ENCODE measurements at places on chromosomes 16 and 17. TPM values are rescaled to one million over a fixed set of nuclear protein-coding genes. Genes with fewer than 3 reads are reported as not detected.

DNA sequence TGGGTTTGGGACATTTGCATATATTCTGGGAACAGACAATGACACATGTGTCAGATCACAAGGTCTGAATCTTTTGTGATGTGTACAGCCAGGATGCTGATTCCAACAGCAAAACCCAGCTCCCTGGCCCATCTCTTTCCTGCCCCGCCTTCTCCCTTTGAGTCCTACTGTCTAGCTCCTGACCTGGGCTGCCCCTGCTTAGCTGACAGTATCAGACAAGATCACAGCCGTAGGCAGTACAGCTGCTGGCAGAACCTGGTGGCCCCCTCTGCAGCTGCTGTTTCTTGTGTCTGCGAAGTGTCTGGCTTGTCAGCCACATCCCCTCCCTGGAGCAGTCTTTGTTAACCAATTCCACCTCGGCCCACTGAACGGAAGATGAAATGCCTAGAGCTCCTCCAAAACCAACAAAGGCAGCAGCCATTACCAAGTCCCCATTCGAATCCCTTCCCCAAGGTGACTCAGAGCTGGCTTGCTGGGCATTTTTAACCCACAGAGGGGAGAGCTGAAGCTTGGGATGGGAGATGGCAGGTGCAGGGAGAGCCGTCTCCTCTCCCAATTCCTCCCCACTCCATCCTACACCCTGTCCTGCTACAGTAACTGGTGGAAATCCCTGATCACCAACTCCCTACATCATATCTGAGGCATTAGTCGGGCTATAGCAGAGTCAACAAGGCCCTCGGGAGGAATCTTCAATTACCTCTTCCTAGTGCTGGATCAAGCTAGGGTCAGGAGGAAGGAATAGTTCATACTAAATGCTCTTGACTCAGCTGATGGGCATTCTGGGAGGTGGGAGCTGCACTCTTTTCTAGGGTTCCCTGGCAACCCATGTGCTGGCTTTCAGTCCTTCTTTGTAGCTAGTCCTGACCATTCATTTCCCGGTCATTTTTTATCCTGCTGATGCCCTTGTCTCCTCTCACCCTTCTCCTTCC is 5.8 kb downstream of the PIPOX start:
- no peaks in the 10 kb centered on the region for H3K36me3 ChIP-seq
- peak overlapping the region; percentile 10 for H3K4me3 ChIP-seq
- H3K4me1 ChIP-seq, result peaks cover 21% of the 10 kb centered on the region

GRCh38 chr17:67689534-67690177 is 28.1 kb upstream of the NOL11 start:
- H3K4me3 ChIP-seq, result no peak overlapping the region
- peaks cover 2% of the 10 kb centered on the region for H3K36me3 ChIP-seq
- no peak overlapping the region for H3K27ac ChIP-seq
- no peaks in the 10 kb centered on the region for H3K4me1 ChIP-seq
- no peaks in the 10 kb centered on the region for H3K27me3 ChIP-seq

GRCh38 chr16:89155184-89155679 is 16.3 kb upstream of the CDH15 start:
- peak; percentile 95 for DNase-seq
- no peak overlapping the region for H3K27ac ChIP-seq
- H3K4me3 ChIP-seq, result no peak overlapping the region
- peaks cover 11% of the 10 kb centered on the region for H3K36me3 ChIP-seq

DNA sequence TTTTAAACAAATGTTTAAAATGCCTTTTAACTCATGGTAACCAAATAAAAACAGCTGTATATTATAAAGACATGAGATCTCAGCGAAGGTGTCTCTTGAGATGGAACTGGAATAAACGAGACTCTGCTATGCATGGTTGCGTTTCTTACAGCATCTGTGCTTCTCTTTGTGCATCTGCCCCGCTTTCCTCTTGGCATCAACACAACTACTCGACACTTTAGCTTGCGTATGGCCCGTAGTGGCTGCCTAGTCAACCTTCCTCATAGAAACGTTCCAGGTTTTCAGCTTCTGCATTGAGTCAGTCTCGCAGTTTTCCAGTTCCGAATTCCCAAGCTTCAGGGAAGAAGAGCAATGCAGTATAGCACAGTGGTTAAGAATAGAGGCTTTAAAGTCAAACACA is 214.9 kb downstream of the CEP112 start:
- DNase-seq, result no peak
- no peaks in the 10 kb centered on the region for H3K27me3 ChIP-seq
- H3K4me3 ChIP-seq, result no peak overlapping the region

- DNase-seq, result no peak
- no peaks in the 10 kb centered on the region for H3K27me3 ChIP-seq
- no peak overlapping the region for H3K27ac ChIP-seq
Observed at GRCh38 chr16:10566613-10567012, 13.8 kb downstream of the EMP2 start.

- H3K27ac ChIP-seq, result no peak overlapping the region
- no peaks in the 10 kb centered on the region for H3K27me3 ChIP-seq
- DNase-seq, result peak; percentile 98
- H3K36me3 ChIP-seq, result no peaks in the 10 kb centered on the region
Observed at GRCh38 chr16:1057252-1057932, 15.2 kb upstream of the SSTR5 start.

GRCh38 chr17:74455025-74455545 is 11.3 kb upstream of the CD300A start:
- H3K4me3 ChIP-seq, result no peak overlapping the region
- peak; percentile 11 for DNase-seq
- peaks cover 10% of the 10 kb centered on the region for H3K27me3 ChIP-seq
- peaks cover 4% of the 10 kb centered on the region for H3K4me1 ChIP-seq

DNA sequence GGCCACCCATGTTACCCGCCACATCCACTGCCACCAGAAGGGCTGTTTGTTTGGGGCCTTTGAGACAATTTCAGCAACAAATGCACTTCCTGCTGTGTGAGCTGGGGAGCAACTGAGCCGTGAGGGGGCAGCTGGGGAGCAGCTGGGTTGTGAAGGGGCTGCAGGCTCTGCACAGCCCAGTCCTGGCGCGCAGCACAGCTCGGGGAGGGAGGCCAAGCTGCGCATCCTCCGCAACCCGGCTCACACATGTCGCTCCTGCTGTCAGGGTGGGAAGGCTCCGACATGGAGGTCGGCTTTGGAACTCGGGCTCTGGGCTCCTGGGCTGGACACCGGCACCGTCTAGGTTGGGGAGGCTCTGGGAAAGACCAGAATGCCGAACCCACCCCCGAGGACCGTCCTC is 53.6 kb downstream of the CBFA2T3 start:
- H3K27me3 ChIP-seq, result peaks cover 8% of the 10 kb centered on the region
- H3K36me3 ChIP-seq, result no peaks in the 10 kb centered on the region
- no peak overlapping the region for H3K4me3 ChIP-seq
- no peak overlapping the region for H3K27ac ChIP-seq
- peaks cover 21% of the 10 kb centered on the region for H3K4me1 ChIP-seq

DNA sequence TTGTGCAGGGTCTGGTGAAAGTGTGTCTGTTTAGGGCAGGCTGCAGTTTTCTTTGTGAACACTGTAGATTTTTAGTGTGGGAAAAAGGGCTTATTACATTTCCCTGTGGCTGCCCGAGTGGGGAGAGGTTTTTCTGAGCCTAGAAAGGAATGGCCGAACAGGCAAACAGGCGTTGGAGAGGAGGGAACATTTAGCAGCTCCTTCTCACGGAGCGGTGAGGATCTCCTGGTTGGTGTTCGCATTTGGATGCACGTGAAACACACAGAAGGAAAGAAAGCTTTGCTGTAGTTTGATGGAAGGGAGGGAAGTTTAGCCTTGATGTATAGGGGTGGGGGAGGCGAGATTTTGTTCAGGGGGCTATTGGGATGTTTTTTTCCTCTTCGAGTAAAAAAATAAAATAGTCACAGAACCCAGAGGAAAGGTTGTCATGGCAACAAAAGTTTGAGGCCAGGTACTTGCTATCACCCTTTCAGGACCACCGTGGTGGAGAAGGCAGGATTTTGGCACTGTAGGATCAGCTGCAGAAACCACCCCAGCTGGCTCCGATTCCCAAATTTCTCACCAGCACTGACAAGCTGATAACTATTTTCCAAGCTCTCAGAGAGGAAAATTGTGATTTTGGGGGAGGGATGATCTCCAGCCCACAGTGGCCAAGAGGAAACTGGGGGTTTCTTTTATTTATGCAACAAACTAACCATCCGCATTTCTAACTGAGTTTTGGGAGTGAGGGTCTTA is 3.5 kb downstream of the GSG1L start:
- peaks cover 59% of the 10 kb centered on the region for H3K27me3 ChIP-seq
- no peak overlapping the region for H3K27ac ChIP-seq
- H3K4me1 ChIP-seq, result no peaks in the 10 kb centered on the region

- DNase-seq, result no peak
- no peak overlapping the region for H3K27ac ChIP-seq
- no peaks in the 10 kb centered on the region for H3K4me1 ChIP-seq
Observed at GRCh38 chr17:34663714-34664113, 84.3 kb downstream of the TMEM132E start.

GRCh38 chr17:28484296-28484695 is 10.9 kb downstream of the SLC13A2 start:
- H3K27ac ChIP-seq, result no peak overlapping the region
- H3K4me3 ChIP-seq, result no peak overlapping the region
- H3K27me3 ChIP-seq, result peaks cover 47% of the 10 kb centered on the region
- no peaks in the 10 kb centered on the region for H3K36me3 ChIP-seq
- no peaks in the 10 kb centered on the region for H3K4me1 ChIP-seq

DNA sequence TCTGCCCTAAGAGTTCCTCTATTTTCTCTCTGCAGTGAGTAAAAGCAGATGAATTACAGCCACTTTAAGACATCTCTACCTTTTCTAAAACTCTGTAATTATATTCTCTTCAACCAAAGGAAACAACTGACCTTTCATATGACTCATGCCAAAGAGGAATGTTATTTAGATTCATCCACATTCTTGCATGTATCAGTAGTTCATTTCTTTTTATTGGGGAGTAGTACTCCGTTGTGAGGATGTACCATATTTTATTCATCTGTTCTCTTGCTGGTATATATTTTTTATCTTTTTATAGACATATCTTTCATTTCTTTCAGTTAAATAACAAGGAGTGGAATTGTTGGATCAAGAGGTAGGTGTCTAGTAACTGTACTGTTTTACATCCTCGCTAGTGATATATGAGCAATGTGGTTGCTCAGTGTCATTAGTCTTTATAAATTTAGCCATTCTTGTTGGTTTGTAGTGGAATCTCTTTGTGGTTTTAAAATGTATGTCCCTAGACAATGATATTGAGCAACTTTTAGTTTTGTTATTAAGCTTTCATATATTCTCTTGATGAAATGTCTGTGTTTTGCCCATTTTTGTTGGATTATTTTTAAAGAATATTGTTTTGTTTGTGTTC is 7.8 kb upstream of the MYH8 start:
- no peaks in the 10 kb centered on the region for H3K36me3 ChIP-seq
- H3K4me3 ChIP-seq, result no peak overlapping the region
- no peak for DNase-seq
- no peak overlapping the region for H3K27ac ChIP-seq
- no peaks in the 10 kb centered on the region for H3K4me1 ChIP-seq

GRCh38 chr17:10875984-10876555 is 38.2 kb upstream of the PIRT start:
- no peak overlapping the region for H3K27ac ChIP-seq
- H3K36me3 ChIP-seq, result no peaks in the 10 kb centered on the region
- no peaks in the 10 kb centered on the region for H3K4me1 ChIP-seq
- no peaks in the 10 kb centered on the region for H3K27me3 ChIP-seq
- DNase-seq, result peak; percentile 58

DNA sequence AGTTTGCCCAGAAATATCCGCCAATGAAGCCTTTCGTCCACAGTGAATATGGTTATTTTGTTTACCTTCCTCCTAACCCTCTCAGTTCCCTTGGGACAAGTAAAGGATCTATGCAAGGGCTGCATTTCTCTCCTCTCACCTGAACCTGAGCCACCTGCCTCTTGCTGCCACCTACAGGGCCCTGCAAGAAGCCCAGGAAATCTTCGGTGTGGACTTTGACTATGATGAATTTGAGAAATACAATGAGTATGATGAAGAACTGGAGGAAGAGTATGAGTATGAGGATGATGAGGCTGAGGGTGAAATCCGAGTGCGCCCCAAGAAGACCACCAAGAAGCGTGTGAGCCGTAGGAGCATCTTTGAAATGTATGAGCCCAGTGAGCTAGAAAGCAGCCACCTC is 14.0 kb downstream of the SUPT6H start:
- H3K4me3 ChIP-seq, result no peak overlapping the region
- H3K27ac ChIP-seq, result no peak overlapping the region
- peaks cover 89% of the 10 kb centered on the region for H3K36me3 ChIP-seq
- no peaks in the 10 kb centered on the region for H3K4me1 ChIP-seq
- DNase-seq, result no peak
- no peaks in the 10 kb centered on the region for H3K27me3 ChIP-seq

GRCh38 chr16:19375561-19376158 is 42.0 kb upstream of the TMC5 start:
- H3K27ac ChIP-seq, result no peak overlapping the region
- DNase-seq, result no peak
- no peaks in the 10 kb centered on the region for H3K4me1 ChIP-seq
- no peaks in the 10 kb centered on the region for H3K27me3 ChIP-seq
- H3K4me3 ChIP-seq, result no peak overlapping the region
- no peaks in the 10 kb centered on the region for H3K36me3 ChIP-seq

DNA sequence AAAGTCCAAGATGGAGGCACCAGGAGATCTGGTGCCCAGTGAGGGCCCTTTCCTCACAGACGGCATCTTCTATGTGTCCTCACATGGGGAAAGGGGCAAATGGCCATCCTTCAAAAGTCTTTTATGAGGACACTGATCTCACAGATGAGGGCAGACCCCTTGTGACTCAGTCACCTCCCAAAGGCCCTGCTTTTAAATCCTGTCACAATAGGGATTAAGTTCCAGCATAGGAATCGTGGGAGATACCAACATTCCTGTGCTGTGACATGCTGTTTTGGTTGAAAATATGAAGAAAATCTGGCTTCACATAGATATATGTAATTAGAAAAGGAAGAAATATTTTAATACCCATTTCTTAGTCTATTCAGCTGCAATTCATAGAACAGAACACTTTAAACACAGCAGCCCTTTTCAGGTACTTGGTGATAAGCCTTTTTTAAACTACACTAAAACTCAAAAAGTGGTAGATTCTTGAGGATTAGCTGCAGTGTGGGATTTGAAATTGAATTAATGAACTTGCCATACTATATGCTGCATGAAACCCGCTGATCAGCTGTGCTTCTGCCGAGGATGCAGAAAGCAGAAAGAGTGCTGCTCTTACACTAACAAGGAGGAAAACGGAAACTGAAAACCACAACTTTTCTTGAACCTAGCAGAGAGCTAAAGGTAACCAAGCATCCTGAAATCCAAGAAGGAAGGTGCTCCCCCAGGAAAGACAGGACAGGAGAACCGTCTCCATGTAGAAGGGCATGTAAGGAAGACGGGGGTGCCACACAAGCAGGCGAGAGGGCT is 32.7 kb downstream of the VPS53 start:
- H3K4me1 ChIP-seq, result peaks cover 21% of the 10 kb centered on the region
- H3K36me3 ChIP-seq, result peaks cover 9% of the 10 kb centered on the region
- H3K27me3 ChIP-seq, result no peaks in the 10 kb centered on the region
- peak; percentile 90 for DNase-seq
- H3K4me3 ChIP-seq, result no peak overlapping the region

GRCh38 chr16:57255686-57256415 is 10.8 kb downstream of the ARL2BP start:
- no peaks in the 10 kb centered on the region for H3K27me3 ChIP-seq
- DNase-seq, result peak; percentile 41
- H3K36me3 ChIP-seq, result peaks cover 29% of the 10 kb centered on the region
- no peak overlapping the region for H3K27ac ChIP-seq

BAIAP3 gene
- total RNA-seq, result 0.29 TPM

PIK3R6 gene
- not detected for total RNA-seq

AURKB gene
- 3.6 TPM for total RNA-seq

EXOC3L1 gene
- total RNA-seq, result not detected

SNAI3 gene
- total RNA-seq, result not detected

PIGQ gene
- 29.0 TPM for total RNA-seq

GAS2L2 gene
- not detected for total RNA-seq

SOX15 gene
- 0.72 TPM for total RNA-seq

INCA1 gene
- total RNA-seq, result 0.36 TPM

PPY gene
- not detected for total RNA-seq

SCNN1G gene
- not detected for total RNA-seq

EPN3 gene
- not detected for total RNA-seq

COG4 gene
- 51.3 TPM for total RNA-seq

All from osteoblast (primary cell).